ENCODE measurements at places on chromosomes 6 and 20.

DNA sequence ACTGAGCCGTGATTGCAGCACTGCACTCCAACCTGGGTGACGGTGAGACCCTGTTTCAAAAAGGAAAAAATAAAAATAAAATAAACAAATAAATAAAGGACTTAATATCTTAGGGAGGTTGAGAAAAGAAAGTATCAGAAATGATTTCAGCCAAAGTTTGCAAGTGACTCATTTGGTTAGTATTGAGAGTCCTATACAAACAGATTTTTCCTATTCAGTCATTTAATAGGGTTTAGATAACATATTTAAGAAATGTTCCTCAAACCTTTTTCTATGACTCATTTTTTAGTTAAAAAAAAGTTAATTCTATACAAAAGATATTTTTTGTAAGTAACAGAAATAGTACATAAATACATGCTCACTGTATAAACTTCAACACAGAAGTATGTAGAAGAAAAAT is 235.1 kb downstream of the GJA1 start:
- DNase-seq: no peak

- DNase-seq: no peak
Observed at GRCh38 chr6:85360794-85361642, 88.9 kb upstream of the NT5E start.

GRCh38 chr6:81475646-81476045 is 276.8 kb downstream of the TENT5A start:
- DNase-seq: no peak

GRCh38 chr20:50138479-50139393 is 14.8 kb downstream of the PEDS1 start:
- DNase-seq: no peak

DNA sequence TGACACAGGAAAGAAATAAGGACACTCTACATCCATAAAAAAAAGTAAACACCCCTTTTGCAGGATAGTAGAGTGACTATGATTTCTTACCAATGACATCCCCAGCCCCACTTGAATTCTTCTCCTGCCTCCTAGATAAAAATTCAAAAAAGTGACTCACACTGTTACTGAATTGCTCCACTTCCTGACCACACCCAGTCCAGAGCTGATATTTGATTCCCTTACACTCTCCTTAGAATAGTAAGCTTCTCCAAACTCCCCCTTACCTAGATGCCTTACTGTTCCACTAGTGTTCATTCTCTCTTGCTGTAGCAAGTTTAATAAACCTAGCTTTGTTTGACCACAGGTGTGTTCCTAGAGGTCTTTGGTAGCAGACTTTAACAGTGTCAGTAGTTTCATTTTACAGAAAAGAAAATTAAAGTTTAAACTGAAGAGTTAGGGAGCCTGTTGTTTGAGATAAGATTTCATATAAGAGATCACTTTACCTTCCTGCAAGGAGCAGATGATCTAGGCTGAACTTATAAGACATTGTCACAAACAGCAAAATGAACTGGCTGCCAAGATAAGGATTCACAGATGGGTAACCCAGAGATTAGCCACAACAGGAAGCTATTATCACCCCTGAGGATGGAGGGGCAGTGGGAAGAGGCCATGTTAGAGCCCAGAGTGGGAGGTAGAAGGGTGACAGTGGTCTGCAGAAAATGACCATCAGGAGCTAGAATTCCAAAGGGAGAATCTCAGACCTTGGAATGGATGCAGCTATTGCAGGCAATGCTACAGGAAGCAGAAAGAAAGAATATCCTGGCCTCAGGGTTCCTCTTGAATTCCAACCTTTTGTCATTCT is 28.4 kb upstream of the BTN3A2 start:
- DNase-seq: no peak

DNA sequence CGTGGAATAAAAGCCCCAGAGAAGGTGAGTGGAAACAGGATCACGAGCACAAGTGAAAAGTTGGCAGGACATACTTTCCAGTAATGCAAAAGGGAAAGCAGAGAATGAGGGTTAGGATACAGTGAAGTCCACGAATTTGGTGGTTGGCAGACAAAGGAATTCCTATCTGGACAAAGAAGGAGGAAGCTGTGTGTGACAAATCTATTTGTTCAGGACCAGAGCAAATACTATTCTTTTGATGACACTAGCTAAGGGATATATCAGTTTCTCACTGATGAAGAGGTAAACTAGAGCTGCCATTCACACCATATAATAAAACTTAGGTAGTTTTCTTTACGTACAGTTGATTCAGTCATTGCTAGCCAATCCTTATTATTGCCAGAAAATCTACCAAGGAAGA is 156.8 kb upstream of the GRIK2 start:
- no peak for DNase-seq

- peak; percentile 41 for DNase-seq
Observed at GRCh38 chr20:56554869-56555268, 21.8 kb downstream of the FAM209B start.
